ENCODE measurements at places on chromosomes 5 and 9.
A peak's percentile ranks its signal among the peaks of the same experiment; 100 is the strongest.

DNA sequence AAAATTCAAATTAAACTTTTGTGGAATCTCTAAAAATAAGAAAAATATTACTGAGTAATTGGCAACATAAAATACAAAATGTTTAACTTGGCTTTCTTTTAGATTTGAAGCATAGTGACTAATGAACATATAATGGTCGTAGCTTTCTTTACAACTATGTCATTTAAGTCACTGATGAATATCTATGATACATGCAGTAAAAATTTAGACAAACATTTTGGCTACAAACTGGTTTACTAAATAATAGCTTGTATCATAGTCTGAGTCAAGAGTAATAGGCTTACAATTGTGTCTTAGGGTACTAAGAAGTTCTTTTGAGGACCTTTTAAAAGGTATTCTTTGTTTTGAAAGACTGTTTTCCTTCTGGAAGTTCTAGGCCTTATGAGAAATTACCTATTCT lies 2.0 kb upstream of the APC start:
- no peak for DNase-seq

DNA sequence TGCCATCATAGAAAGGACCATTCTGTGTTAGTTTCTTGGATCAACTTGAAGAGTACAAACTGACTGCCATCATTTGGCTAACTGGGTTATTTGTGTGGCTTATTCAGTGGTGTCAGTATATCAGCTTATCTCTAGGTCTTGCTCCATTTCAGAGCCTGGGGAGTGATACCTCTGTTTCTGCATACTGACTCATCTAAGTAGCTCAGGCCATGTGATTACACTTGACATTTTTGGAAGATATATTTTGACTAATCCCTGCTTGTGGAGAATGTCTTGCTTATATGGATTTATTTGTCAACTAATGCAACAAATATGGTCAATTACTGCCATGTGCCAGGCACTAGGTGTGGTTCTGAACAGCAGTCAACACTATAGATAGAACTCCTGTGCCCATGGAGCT lies 311.7 kb downstream of the YTHDC2 start:
- no peak for DNase-seq

DNA sequence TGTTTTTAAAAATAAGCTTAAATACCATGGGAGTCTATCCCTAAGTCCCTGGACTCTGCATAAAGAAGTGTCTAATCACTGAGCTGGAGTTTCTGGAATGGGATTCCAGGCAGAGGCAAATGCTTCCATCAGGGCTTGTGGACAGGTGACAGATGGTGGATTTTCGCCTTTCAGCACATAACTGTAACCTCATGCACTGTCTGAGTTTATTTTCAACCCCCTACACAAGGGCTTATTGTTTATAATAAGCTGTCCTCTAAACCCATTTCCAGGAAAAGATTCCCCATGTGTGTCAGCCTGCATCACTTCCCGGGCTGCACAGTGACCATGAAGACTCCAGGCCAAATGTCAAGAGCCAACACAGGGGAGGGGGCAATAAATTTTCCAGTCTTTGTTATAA lies 264.0 kb downstream of the PIK3R1 start:
- DNase-seq = peak; percentile 84

- DNase-seq = no peak
Measured at GRCh38 chr5:110362261-110362660, 364.2 kb downstream of the TMEM232 start.

DNA sequence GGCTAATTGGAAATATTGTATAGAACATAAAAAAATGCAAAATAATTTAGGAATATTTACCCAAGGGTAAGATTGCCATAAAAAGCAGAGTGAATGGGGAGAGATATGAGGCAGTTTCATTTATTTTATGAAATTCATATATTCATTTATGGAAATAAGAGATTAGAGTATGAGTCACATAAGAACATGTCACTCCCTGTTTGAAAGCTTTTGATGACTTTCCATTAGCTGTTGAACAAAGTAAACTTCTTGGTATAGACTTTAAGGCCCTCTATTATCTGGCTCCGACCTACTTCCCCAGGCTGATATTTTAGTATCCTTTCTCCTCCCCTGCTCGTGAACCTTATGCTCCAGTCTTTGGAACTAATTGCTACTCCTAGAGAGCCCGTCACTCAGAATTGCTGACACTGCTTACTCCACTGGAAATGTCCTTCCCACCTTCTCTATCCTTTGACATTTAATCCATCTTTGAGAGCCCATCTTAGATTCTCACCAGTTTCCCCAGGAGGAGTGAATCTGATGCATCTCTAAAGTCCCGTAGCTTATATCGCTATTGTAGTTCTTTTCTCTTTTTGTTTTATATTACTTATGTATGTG lies 8.9 kb upstream of the ACTBL2 start:
- DNase-seq = no peak

Data from NCI-H69 (cell line).